ENCODE measurements at places on chromosomes 13 and 19. TPM values are rescaled to one million over a fixed set of nuclear protein-coding genes. Genes with fewer than 3 reads are reported as not detected.

The DNAAF3 gene
- total RNA-seq = 2.4 TPM

DNA sequence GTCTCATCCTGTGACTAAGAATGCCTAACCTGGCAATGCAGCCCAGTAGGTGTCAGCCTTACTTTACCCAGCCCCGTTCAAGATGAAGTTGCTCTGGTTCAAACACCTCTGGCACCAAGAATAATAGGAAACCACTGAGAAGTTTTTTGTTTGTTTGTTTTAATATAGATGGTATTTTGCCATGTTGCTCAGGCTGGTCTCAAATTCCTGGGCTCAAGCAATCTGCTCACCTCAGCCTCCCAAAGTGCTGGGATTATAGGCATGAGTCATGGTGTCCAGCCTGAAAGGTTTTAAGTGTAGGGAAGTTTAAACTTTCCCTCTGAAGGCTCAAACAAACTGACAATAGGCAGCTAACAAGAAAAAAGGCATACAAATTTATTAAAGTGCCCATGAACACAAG lies 51.2 kb upstream of the ABCC4 start:
- H3K27me3 ChIP-seq = no peaks in the 10 kb centered on the region
- H3K4me1 ChIP-seq = no peaks in the 10 kb centered on the region
- H3K4me3 ChIP-seq = no peak overlapping the region
- no peaks in the 10 kb centered on the region for H3K36me3 ChIP-seq
- no peak overlapping the region for H3K27ac ChIP-seq
- DNase-seq = no peak

The CGB7 gene
- not detected for total RNA-seq

- H3K36me3 ChIP-seq = no peaks in the 10 kb centered on the region
- no peak overlapping the region for H3K4me3 ChIP-seq
- no peak for DNase-seq
- peaks cover 3% of the 10 kb centered on the region for H3K27me3 ChIP-seq
- no peak overlapping the region for H3K27ac ChIP-seq
Observed at GRCh38 chr19:50423279-50424113, 4.8 kb downstream of the SPIB start.

DNA sequence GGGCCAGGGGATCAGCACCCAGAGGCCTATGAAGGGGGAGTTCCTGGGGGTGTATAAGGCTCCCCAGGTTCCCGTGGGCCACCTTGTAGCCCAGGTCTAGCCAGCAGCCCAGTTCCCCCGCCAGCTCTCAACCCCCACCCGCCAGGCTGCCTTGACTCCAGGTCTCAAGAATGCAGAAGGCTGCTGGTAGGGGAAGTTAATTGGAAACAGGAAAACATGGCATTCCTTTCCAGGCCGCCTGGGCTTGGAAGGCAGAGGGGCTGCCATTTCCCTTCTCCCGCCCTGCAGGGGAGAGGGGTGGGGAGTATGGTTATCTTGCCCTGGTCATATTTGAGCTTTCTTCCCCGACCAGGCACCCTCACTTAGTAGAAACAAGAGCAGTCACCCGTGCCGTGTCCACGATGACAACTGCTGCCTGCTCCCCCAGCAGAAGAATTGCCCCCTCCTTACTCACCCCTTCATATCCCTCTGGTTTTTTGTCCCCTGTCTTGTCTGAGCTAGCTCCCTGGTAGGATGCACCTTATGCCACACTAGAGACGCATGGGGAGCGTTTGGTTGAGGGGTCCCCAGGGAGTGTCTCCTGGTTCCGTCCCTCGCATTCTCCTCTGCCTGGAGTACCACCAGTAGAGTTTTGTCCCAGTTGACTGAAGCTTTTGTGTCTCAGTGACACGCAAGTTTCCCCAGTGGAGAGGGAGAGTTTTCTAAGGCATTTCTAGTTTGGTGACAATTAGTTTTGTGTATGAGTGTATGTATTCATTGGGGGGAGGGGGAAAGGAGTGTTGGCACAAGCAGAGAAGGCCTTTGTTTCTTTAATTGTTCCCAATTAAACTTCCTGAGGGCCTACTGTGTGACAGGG lies 4.5 kb downstream of the BICRA start:
- DNase-seq = peak; percentile 37
- H3K4me1 ChIP-seq = peaks cover 30% of the 10 kb centered on the region
- peak overlapping the region; percentile 54 for H3K4me3 ChIP-seq
- peak overlapping the region; percentile 77 for H3K27ac ChIP-seq
- peaks cover 2% of the 10 kb centered on the region for H3K27me3 ChIP-seq
- H3K36me3 ChIP-seq = no peaks in the 10 kb centered on the region

DNA sequence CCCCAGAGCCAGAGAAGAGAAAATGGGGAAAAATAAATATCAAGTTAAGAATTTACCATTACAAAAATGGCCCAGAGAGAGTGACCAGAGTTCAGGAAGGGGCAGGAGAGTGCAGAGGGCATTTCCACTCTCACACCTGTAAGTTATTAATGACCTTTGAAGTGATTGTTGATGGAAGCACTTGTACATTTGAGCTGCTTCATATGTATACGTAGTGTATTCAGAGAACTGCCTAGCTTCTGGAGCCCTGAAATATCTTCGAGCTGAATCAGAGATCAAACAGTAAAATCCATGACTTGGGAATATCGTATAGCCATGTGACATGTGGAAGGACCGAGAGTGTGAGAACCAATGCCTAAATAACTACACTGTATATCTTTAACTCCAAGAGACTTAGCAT lies 49.2 kb upstream of the PCCA start:
- no peak overlapping the region for H3K4me3 ChIP-seq
- H3K27ac ChIP-seq = no peak overlapping the region
- no peaks in the 10 kb centered on the region for H3K4me1 ChIP-seq
- no peaks in the 10 kb centered on the region for H3K27me3 ChIP-seq
- no peak for DNase-seq

The ANGPTL8 gene
- not detected for total RNA-seq

GRCh38 chr19:30649934-30650614 lies 277.9 kb downstream of the ZNF536 start:
- peaks cover 29% of the 10 kb centered on the region for H3K4me1 ChIP-seq
- H3K36me3 ChIP-seq = no peaks in the 10 kb centered on the region
- no peak overlapping the region for H3K4me3 ChIP-seq
- peak; percentile 58 for DNase-seq

The PRODH2 gene
- total RNA-seq = 0.64 TPM

The TTC9B gene
- 19.5 TPM for total RNA-seq

- no peaks in the 10 kb centered on the region for H3K4me1 ChIP-seq
- no peak overlapping the region for H3K27ac ChIP-seq
- no peak for DNase-seq
Observed at GRCh38 chr19:48603449-48603848, 3.1 kb upstream of the SPACA4 start.

The ZNF382 gene
- total RNA-seq = 77.1 TPM

The MAST3 gene
- total RNA-seq = 16.6 TPM

GRCh38 chr13:46961719-46962118 lies 64.9 kb upstream of the HTR2A start:
- H3K4me3 ChIP-seq = no peak overlapping the region
- H3K27me3 ChIP-seq = peaks cover 2% of the 10 kb centered on the region
- no peak overlapping the region for H3K27ac ChIP-seq
- no peaks in the 10 kb centered on the region for H3K36me3 ChIP-seq
- H3K4me1 ChIP-seq = peaks cover 2% of the 10 kb centered on the region

GRCh38 chr13:23025864-23026608 lies 154.7 kb upstream of the SGCG start:
- no peak for DNase-seq
- no peak overlapping the region for H3K27ac ChIP-seq
- no peak overlapping the region for H3K4me3 ChIP-seq
- peaks cover 10% of the 10 kb centered on the region for H3K4me1 ChIP-seq
- peaks cover 7% of the 10 kb centered on the region for H3K27me3 ChIP-seq

The NALCN gene
- 0.81 TPM for total RNA-seq

The MAU2 gene
- 107 TPM for total RNA-seq

DNA sequence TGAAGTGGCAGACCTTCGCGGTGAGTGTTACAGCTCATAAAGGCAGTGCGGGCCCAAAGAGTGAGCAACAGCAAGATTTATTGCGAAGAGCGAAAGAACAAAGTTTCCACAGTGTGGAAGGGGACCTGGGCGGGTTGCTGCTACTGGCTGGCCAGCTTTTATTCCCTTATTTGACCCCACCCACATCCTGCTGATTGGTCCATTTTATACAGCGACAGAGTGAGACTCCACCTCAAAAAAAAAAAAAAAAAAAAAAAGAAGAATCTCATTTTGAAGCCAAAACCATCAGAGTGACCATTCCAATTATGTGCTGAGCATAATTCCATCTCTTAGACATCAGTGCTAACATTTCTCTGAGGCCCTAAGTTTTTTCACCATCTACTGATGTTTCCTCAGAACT lies 1.9 kb upstream of the ZNF552 start:
- peaks cover 23% of the 10 kb centered on the region for H3K4me1 ChIP-seq
- H3K36me3 ChIP-seq = no peaks in the 10 kb centered on the region
- H3K27ac ChIP-seq = no peak overlapping the region
- peak overlapping the region; percentile 36 for H3K4me3 ChIP-seq
- no peak for DNase-seq

- no peak overlapping the region for H3K27ac ChIP-seq
- H3K4me1 ChIP-seq = no peaks in the 10 kb centered on the region
- H3K36me3 ChIP-seq = peaks cover 16% of the 10 kb centered on the region
- H3K4me3 ChIP-seq = no peak overlapping the region
Observed at GRCh38 chr13:31351376-31351775, 151.6 kb downstream of the B3GLCT start.

The ZNF30 gene
- 7.4 TPM for total RNA-seq

DNA sequence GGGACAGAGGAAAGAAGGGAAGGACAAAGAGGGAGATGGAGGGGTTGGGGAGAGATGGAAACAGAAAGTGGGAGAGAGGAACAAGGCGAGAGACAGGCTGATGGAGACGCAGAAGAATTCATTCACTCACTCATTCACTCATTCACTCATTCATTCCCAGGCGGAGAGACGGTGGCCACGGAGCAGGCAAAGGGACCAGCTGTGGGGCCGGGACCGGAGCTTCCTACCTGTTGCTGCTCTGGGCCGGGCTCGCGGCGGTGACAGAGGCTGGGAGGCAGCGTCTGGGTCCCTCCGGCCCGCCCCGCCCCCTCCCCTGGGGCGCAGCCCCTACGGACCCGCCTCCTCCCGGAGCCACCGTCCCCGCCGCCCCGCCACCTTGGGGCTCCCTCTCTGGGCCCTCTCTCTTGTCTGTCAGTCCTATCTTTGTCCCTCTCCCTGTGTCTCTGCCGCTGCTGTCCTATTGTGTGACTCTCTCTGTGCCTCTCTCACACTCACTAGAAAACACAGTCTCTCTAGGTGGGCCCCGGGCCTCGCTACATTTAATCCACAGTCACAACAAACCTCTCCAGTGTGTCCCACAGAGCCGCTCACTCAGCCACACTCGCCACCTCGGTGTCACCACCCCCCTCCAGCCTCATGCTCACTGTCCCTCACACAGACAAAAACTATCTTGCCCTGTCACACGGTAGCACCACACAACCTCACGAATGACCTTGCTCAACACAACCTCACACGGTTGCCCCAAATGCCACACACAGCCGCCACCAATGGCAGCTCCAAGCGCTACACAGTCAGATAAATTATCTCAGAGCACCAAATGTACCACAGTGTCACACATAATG lies at the start of gene GNG8:
TSS of gene GNG8 (minus strand) at position 283 of the 842 bp plus-strand sequence. CDS start 1,520 bp downstream, outside the sequence.
- H3K27ac ChIP-seq = peak within 1 kb of the TSS; percentile 95
- H3K4me3 ChIP-seq = peak within 1 kb of the TSS; percentile 86
- H3K27me3 ChIP-seq = peaks cover 10% of the 10 kb centered on the region
- peaks cover 18% of the 10 kb centered on the region for H3K4me1 ChIP-seq
- no peaks in the 10 kb centered on the region for H3K36me3 ChIP-seq

The ZNF554 gene
- total RNA-seq = 5.8 TPM

- no peaks in the 10 kb centered on the region for H3K36me3 ChIP-seq
- no peak overlapping the region for H3K27ac ChIP-seq
- no peak for DNase-seq
- H3K27me3 ChIP-seq = no peaks in the 10 kb centered on the region
- H3K4me1 ChIP-seq = peaks cover 4% of the 10 kb centered on the region
- H3K4me3 ChIP-seq = no peak overlapping the region
Observed at GRCh38 chr13:75762076-75762937, 126.2 kb downstream of the LMO7 start.

The PCSK4 gene
- total RNA-seq = 21.2 TPM
